ENCODE measurements at places on chromosomes 12 and 14.

GRCh38 chr12:119178544-119179334 is at the start of gene HSPB8:
Gene HSPB8 (plus strand): TSS chr12:119178931. CDS start chr12:119179313, 382 bp downstream.
- DNase-seq, result no peak

- DNase-seq, result no peak
These were observed 26.9 kb downstream of the BCL11B start for GRCh38 chr14:99244941-99245563.

GRCh38 chr14:92986254-92987147 is 63.6 kb downstream of the CHGA start:
- DNase-seq, result no peak

GRCh38 chr12:105831372-105831771 is 307.4 kb downstream of the NUAK1 start:
- no peak for DNase-seq

DNA sequence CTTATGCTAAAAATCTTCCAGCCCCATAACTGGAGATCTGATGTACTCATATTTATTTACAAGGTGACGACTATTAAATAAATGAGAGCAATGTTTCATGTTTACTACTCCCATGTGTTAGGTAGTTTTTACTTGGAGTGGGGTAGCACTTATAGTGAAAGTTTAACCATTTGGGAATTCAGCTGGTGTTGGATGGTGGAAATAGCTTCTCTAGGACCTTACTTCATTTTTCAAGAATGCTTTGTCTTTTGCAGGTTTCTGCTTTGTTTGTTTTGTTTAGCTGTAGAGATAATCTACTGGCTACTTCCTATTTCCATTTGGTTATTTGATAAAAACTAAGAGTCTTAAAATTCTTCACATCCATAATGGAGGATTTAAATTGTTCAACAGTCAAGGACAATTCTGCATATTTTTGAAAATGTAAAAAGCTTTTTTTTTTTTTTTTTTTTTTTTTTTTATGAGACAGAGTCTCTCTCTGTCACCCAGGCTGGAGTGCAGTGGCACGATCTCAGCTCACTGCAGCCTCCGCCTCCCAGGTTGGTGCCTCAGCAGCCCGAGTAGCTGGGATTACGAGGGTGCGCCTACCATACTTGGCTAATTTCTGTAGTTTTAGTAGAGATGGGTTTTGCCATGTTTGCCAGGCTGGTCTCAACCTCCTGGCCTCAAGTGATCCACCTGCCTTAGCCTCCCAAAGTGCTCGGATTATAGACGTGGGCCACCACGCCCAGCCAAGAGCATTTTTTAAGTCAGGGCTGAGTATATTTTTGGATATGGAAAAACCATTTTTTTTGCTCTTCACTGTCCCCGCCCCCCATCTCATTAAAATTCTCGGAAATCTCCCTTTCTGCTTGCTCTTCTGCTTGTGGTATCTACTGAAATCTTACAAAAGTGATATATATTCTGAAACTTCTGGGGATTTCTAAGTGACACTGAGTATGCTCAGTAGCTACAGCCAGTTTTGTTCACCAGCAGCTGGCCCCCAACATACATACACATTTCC is 1.4 kb upstream of the ABCD2 start:
- DNase-seq, result peak; percentile 12

DNA sequence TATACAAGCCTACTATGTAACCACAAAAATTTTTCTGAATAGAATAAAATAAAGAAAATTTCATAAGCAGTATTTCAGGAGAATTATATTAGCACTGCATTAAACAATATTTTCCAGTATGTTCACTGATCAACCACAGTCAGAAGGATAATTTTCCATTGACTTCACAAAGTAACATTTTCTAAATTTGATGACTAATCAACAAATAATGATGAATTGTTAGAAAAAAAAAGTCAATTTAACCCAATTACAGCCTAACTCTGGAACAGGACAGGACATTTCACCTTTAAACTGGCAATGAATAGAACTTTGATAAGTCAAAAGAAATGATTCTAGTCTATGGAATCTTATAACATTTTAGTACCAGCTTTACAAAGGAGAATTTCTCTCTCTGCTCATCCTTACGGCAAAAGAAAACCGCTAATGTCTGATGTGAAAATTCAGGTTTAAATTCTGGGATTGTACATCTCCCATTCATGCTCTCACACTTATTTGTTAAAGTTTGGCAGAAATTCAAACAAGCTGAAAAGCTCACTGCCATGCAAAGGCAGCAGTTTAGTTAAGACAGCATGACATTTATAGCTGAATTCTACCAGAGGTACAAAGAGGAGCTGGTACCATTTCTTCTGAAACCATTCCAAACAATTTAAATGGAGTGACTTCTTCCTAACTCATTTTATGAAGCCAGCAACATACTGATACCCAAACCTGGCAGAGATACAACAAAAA is 84.5 kb downstream of the MDGA2 start:
- DNase-seq, result no peak

GRCh38 chr12:106127338-106128126 is 11.2 kb downstream of the NUAK1 start:
- DNase-seq, result no peak

GRCh38 chr12:68081561-68081960 is 78.0 kb downstream of the IFNG start:
- DNase-seq, result no peak

DNA sequence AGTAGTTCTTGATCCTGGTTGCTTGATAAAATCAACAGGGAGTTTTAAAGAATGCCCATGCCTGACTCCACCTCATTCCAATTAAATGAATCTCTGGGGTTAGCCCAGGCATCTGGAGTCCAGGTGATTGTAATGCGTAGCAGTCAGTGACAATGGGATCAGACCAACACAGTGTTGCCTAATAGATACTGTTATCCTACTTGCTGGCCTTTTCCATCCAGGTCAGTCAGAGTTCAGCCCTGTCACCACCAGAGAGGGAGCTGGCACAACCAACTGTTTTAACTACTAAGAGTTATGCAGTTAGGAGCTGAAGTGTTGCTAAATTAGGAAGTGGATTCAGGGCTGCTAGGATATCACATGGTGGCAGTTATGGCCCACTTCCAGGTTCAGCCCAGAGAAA is 107.1 kb downstream of the GPR135 start:
- no peak for DNase-seq

GRCh38 chr12:72256725-72257124 is 15.4 kb upstream of the TRHDE start:
- DNase-seq, result no peak

GRCh38 chr12:103901518-103902173 is 28.6 kb upstream of the HSP90B1 start:
- no peak for DNase-seq
